ENCODE measurements at places on chromosomes 2 and 18.
A peak's percentile ranks its signal among the peaks of the same experiment; 100 is the strongest.

GRCh38 chr2:41033127-41033526 is 581.2 kb upstream of the SLC8A1 start:
- DNase-seq = no peak

DNA sequence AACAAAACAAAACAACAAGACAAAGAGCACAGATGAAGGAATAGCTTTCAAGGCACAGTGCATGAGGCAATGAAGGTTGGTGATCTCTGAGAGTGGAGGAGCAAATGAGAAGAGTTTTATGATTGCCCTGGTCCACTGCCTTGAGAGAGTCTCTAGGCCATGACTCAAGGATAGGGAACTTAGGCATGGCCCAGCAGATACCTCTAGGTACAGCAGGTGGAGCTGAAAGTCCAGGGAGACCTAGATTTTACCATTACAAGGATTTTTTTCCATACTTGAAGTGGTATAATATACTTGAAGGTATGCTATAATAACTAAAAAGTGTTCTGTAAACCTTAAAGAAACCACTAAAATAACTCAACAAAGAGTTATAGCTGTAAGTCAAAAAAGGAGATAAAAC is 239.5 kb upstream of the KLHL29 start:
- no peak for DNase-seq

DNA sequence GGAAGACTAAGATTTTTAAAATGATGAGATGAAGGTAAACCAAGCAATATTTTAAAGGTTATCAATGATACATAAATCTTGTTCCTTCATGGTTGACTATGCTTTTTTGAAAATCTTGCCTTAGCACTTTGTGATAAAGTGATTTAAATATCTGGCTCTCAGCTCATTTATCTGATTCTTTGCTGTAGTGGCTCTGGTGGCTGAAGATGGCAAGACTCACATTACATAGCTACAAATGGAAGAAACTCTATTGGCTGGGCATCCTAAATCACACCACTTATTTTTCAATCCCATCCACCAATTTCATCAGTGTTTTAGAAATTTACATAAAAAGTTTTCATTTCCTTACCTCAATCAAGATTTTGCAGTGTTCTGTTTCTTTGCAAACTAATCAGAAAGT is 16.6 kb upstream of the APCDD1 start:
- DNase-seq = no peak

- DNase-seq = peak; percentile 90
These were observed 93.0 kb upstream of the SMAD2 start for GRCh38 chr18:48023334-48024008.

- no peak for DNase-seq
These were observed 600.2 kb downstream of the NYAP2 start for GRCh38 chr2:225999692-226000091.

- DNase-seq = peak; percentile 78
These were observed 33.2 kb downstream of the LAMA1 start for GRCh38 chr18:7084080-7085065.

- no peak for DNase-seq
These were observed 5.0 kb upstream of the APCDD1 start for GRCh38 chr18:10449396-10449795.

DNA sequence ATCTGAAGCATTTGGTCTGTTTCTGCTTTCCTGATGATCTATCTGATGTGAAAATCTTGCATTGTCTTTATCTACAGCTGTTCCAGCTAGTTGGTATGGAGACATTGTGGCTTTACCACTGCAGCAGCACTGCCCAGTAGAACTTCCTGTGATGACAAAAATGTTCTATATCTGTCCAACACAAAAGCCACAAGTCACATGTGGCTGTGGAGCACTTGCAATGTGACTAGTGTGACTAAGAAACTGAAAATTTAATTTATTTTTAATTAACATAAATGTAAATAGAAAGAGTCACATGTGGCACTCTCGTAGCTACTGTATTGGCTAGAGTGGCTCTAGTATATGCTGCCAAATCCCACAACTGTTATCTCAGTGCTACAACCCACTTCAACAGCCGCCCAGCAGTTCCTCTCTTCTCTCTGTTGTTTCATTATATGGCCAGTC is 425.7 kb downstream of the SETBP1 start:
- DNase-seq = no peak

DNA sequence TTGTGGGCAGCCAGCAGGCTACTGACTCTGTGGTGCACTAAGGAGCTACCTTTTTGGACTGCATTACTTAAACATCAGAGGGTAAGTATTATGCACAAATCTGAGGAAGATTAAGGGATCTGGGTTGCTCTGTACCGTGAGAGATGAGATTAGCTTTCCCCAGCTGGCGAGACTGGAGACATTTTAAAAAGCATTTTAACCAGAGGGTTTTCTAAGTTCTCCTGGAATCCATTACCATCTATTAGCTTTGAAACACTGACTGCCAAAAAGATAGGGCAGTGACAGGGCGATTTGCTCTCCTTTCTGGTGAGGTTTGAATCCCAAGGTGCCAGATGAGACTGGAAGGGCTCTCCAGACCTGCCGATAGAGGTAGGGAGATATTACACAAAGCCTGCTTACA is 63.2 kb downstream of the LYPD6 start:
- DNase-seq = no peak

GRCh38 chr18:54772056-54772455 is 56.2 kb upstream of the RAB27B start:
- no peak for DNase-seq

GRCh38 chr2:55399815-55400214 is 19.8 kb downstream of the CCDC88A start:
- DNase-seq = no peak

DNA sequence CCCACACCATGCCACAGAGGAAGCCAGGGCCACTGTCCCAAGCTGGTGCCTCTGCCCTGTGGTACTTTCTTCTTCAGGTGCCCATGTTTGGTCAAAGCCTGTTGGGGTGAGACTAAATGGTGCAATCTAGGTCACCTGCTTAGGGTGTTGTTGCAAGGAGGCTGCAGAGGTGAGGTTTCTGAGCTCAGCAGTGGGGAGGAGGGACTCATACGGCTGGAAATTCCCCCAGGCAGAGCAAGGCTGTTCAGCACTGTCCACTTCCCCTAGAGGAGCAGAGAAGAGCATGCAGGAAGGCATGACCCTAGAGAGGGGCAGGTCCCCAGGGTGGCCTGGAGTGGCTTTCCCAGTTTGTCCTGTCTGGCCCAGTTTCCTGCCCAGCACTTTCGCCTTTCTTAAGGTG is 211.0 kb downstream of the HAUS1 start:
- DNase-seq = no peak

DNA sequence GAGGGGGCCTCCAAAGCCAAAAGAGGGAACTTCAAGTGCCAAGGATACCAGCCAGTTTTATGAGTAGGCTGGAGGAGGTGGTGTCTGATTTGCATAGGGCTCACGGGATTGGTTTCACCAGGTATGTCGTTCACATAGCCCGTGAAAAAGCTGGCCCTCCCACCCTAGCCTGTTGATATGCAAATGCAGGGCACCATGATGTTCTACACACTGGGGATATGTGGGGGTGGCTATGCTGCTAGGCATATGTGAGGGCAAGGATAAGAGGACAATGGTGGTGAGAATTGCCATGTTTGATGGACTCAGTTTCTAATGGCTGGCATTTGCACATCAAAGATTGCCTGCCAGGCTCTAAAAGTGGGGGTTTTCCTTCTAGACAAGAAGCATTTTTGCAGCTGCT is 378.6 kb downstream of the DPP10 start:
- DNase-seq = no peak
